ENCODE measurements at places on chromosomes 5 and 9.
A peak's percentile ranks its signal among the peaks of the same experiment; 100 is the strongest.

DNA sequence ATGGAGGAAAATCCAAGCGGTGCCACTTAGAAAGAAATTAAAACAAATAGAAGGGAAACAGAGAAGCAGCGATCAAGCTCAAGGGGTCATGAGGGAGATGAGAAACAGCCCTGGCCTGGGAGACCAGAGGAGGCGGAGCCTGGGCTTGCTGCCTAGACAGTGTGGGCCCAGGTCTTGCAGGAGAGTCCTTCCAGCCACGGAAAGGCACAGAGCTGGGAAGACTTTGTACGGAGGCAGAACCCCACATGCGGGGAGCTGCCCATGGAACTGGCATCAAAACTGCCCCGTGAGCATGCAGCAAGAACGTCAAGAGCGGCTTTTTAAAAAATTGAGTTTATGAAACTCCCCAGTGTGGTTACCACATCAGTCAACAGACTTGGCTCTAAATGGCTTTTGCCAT is 119.4 kb downstream of the IRX1 start:
- no peak for DNase-seq

GRCh38 chr5:132417010-132417439 is 47.5 kb downstream of the SLC22A5 start:
- DNase-seq = no peak

DNA sequence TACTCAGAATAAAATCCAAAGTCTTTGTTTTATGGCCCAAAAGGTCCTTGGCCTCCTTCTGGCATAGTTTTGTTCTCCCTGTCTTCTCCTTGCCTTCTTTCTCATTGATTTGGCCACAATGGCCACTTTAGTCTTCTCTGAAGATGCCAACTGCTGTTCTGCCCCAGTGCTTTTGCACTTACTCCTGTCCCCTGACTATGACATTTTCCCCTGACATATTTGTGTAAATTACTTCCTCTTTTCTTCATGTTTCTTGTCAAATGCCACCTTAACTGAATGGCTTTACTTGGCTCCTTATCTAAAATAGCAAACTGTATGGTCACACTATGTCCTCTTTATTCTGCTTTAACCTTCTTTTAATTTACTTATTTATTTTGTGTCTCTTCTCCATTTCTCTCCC is 484.7 kb upstream of the ARRDC3 start:
- no peak for DNase-seq

DNA sequence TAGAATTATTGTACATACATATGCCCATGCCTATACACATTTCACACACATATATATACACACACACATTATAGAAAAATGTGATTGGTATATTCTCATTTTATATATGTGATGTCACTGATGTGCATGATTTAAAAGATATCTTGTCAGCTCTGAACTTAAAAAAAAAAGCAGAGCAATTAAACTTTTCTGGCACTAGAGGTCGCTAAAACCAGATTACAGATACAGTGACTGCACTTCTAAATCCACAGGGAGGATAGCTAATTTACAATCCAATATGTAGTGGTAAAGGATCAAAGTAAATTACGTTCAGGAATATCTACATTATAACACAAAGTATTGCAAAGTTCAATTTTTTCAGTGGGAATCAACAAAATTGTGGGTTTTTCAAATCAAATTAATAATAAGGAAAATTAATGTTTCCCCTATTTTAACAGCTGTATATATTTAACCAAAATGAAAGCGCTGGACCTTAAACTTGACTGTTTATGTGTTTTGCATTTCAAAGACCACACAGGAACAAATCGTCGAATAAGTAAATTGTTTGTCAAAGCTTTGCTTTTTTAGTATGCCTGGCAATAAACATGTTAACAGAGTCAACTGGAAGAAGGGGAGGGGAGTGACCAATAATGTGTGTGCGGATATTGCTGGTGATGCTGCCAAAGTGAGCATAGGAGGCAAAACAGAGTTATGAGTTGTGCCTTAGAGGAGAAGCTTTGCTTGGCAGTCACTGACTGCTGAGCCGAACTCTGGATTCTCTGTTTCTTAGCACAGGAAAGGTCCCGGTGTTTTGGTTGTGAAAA is 1201.4 kb upstream of the C9orf72 start:
- DNase-seq = peak; percentile 11

- no peak for DNase-seq
These were observed 7.8 kb upstream of the MYOZ3 start for GRCh38 chr5:150653145-150653761.

GRCh38 chr9:114621975-114622609 is 11.0 kb downstream of the TMEM268 start:
- no peak for DNase-seq

DNA sequence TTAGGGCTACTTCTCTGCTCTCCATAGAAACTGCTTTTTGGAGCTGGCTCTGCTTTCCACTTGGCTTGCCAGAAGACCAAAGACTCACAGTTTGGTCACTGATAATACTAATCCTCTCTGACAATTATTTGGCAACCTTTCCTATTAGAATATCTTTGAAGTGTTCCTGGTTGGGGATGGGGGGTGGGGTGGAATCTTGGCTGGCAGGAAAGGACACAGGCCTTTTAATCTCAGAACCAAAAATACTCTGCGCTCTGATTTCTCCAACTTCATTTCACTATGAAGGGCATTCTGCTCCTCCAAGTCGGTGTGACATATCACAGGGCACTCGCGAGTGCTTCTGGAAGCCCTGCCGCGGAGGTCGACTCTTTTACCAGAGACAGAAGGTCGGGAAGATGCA is 1329.0 kb upstream of the WWC1 start:
- DNase-seq = no peak

- no peak for DNase-seq
These were observed 7.8 kb downstream of the YIPF5 start for GRCh38 chr5:144162686-144163085.

DNA sequence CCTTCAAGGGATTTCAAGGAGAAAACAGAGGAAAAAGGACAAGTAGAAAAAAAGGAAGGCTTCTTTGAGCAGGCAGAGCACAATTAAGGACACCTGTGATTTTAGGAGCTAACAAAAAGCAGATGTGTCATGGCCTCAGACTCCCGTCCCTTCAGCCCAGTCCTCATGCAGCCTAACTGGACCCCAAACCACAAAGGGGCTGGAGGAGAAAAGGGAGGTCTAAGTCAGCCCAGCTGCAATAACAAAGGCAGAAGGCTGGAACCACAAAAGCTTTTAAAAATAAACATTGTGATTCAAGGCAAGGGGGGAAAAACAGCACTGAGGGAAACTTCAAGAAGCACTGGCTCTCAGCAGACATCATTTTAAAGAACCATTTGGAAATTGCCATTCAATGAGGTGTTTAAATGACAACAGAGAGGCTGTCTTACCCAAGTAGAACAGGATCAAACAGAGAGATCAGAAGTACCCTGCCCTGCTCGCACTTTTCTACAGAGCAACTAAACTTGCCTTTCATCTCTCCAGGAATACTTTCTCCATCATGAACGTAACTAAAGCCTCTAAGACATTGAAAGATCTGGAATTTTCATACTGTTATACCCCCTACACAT is 89.3 kb downstream of the SEMA5A start:
- no peak for DNase-seq

DNA sequence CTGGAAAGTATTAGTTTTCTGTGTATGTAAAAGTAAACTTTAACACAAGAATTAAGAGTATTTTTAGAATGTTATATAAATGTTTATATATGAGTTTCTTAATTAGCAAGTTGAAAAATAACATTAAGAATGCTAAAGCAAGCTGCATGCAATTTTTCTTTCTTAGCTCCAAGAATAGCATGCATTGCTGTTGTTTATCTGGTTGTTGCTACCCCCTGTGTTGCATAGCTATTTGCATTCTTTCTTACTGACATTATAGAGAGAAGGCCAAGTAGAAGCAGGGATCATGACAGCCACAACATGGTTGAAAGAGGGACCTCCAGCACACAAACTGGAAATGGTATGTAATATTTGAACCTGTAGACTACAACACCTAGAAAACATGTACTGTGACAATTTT is 94.8 kb downstream of the ERCC6L2 start:
- no peak for DNase-seq

GRCh38 chr5:10521466-10522223 is 42.2 kb upstream of the ANKRD33B start:
- DNase-seq = no peak

DNA sequence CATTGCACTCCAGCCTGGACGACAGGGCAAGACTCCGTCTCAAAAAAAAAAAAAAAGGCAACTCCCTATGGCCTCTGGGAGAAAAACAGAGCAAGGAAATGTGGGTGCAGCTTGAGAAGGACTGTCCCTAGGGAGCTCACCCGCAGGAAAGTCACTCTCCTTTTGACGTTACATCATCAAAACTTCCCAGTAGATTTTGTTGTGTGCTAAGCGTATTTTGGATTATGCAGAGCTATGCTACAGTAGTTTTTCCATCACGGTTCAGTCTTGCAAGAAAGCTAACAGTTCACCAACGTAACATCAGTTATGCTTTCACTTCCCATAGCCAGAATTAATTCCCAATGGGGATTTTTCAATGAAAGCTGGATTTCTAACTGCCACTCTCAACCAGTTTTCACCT is 138.8 kb downstream of the HSD17B3 start:
- DNase-seq = no peak

DNA sequence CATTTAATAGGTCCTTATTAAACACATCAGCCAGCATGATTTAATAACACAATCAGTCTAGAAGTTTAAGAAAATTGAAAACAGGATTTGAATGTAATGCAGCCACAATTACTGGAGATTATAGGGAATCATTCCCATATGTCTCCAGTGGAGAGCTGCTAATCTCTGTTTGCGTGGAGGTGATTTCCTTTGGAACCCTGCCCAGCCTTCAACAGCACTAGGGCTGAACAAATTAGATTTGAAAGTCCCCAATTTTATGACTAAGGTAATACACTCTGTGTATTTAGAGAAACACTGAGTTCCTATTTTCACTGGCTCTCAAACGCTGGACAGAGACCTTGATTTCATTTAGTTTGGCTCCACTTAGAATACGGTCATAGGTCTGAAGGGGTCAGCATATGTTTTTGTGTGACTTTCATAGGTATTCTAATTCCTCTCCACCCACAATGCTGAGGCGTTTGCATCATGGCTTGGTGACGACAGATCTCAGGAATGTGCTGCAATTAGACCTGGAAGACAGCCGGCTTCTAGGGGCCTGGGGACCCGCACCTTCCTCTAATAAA is 508.3 kb downstream of the EBF1 start:
- DNase-seq = peak; percentile 26

DNA sequence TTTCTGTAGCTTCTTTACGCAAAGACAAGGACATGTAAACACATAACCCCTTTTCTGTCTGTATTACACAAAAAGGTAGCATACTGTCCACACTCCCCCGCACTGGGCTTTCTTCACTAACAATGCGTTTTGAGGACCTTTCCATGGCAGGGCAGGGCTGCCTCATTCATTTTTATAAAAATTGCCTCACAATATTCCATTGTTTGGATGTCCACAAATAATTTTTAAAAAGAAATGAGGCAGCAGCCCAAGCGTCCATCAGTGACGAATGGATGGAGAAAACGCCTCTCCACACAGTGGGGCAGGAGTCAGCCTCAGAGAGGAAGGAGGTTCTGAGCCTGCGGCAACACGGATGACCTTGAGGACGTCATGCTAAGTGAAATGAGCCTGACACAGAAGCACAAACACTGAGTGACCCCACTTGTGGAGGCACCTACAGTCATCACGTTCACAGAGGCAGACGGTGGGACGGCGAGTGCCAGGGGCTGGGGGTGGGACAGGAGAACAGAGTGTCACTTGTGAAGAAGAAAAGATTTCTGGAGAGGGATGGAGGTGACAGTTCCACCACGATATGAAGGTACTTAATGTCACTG is 67.8 kb downstream of the RASGEF1C start:
- no peak for DNase-seq

DNA sequence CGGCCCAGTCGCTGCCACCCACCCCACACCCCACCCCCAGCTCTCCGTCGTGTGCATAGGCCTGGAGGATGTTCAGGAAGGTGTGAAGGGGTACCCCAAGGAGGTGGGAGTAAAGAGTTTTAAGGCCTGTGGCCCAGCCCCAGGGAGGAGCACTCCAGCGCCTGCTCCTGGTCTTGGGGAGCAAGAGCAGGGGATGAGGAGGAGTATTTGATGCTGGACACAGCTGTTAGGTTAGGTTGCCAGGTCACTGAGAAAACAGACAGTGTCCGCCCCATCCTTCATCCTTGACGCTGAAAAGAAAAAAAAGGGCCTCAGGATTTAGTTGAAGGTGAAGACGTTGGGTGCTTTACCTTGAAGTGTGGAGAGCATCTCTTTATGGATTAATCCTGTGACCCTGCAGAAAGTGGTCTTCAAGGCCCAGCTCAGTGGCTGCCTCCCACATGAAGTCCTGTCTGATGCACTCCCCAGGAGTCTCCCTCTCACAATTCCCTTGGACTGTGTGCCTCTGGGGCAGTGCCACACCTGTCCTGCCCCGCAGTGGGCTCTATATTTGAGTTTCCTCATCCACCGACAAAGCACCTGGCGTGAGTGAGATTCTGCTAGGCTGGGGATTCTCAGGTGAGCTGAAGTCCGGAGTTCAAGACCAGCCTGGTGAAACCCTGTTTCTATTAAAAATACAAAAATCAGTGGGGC is 101.8 kb downstream of the SPRY4 start:
- no peak for DNase-seq

DNA sequence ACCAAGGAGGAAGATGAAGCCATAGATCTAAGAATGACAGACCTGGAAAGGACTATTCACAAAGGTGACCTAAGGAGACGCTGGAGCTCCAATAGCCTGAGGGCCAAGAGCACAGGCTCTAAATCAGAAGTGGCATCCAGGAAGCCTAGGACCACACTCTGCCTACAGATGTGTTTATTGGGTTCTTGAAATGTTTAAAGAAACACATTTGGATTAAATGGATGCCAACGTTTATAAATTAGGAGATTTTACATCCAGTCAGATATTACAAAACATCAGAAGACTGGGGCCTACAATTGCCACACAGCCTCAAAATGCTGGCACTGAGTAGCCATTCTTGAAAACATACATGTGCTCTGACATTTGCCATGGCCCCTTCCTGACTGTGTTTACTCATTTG is 80.9 kb downstream of the HMHB1 start:
- DNase-seq = no peak

GRCh38 chr5:140399979-140400729 is 1.5 kb upstream of the ANKHD1 start:
- DNase-seq = no peak

DNA sequence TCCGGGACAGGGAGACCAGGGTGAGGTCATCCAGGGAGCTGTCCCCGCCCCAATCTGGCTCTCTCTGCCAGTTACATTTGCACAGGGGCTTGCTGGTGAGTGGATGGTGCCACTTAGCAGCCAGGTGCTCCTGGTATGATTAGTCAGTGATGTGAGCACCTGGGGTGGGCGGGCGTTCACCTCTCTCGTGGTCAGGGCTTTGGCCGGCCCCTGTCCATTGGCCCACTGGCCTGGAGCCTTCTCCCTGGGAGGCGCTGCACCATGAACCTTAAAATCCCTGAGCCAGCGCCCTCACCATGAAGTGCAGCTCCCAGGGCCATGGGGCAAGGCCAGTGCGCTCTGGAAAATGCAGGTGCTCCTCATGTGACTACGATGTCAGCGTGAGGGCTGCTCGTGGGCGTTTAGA is 2.0 kb downstream of the NKD2 start:
- DNase-seq = no peak

Data from NCI-H1092 (cell line).